Activated gamma-delta T cell treated with anti-CD3 and anti-CD28 coated beads, Interleukin-2, amount 50 U/mL, for 16 hours (primary cell): ENCODE measurements at places on chromosomes 12 and 14.

DNA sequence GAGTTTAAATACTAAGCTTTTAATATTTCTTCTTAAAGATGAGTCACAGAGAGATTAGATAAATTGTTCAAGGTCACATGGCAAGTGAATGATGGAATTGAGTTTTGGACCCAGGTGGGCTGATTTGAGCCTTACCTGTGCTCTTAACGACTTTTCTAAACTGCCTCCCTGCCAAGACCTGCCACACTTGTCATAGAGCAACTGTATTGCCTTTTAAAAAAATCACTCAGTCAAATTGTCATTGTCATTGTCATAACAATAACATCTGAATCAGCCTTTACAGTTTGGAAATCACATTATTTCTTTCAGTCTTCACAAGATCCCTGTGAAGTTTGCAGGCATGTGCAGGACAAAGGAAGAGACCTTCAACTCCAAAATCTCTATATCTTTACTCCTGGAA, 25.7 kb downstream of the SLC4A8 start:
- DNase-seq: no peak

- no peak for DNase-seq
Observed at GRCh38 chr12:122560138-122560537, 33.1 kb downstream of the KNTC1 start.

- DNase-seq: no peak
Observed at GRCh38 chr12:86710109-86710508, 453.9 kb upstream of the MGAT4C start.

- no peak for DNase-seq
Observed at GRCh38 chr12:119241580-119242169, 62.9 kb downstream of the HSPB8 start.
